Stimulated activated CD8-positive, alpha-beta memory T cell treated with anti-CD3 and anti-CD28 coated beads, Interleukin-4, amount 100 ng/mL, for 1 hour (primary cell): ENCODE measurements at places on chromosomes 4 and X.

GRCh38 chrX:32987142-32987541 lies 224.2 kb downstream of the DMD start:
- no peak for DNase-seq

DNA sequence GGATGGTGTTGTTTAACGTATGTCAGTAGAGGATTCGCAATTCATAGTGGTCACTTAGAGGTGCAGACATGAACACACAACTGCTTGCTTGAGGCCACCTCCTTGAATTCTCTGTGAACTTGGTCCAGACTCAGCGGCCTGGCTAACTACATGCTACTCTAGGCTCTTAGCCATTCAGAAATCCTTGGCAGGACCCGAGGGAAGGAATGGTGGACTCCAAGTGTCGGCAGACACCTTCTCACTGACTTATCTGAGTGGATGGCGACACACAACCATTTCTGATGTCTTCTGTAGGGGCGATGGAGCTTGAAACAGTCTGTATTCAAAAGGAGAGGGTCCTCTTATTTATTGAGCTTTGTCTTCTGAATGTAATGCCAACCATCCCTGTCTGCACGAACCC lies 24.4 kb downstream of the ADGRL3 start:
- DNase-seq = no peak

DNA sequence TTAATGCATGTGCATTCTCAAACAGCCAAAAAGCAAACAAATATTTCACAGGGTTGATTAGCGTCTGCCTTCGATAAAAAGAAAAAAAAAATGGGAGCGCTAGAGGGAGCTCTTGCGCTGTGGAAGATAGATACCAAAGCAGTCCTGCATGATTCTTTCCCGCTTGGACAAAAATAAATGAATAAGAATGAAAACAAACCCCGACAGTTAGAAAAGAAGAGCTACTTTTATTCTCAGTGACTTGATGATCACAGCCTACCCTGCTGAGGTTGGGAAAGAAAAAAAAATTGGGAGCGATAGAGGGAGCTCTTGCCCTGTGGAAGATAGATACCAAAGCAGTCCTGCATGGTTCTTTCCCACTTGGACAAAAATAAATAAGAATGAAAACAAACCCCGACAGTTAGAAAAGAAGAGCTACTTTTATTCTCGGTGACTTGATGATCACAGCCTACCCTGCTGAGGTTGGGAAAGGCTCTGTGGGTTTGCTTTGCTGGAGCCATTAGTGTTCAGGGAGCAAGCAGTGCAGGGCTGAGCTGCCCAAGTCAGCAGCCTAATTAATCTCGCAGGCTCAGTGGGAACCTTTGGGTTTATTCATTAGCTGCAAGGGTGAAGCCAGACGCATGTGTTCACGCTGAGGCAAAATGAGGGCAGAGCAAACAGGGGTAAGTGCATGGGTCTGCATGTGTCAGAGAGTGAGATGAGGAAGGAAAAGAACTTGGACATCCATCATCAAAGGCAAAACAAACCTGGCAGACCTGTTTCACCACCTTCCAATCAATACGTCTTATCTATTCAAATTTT lies 249.3 kb upstream of the PRKX start:
- no peak for DNase-seq

- DNase-seq = no peak
Measured at GRCh38 chr4:181939199-181939945, 303.8 kb upstream of the TENM3 start.

DNA sequence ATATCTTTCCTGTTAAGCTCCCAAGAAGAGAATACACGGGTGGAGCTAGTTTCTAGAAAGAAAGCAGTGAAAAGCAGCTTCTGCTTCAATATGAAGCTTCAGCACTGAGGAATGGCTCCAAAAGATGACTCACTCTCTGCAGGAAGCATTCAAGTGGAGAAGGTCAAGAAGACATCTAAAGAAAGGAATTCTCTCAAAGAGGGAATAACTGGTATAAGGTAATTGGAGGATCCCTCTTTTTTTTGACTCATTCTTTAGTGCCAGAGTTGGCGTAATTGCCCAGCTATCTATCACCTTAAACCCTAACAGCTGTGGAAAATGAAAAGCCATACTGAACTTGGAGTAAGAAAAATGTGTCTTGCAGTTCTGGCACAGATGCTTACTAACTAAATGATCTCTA lies 3.5 kb downstream of the EDA2R start:
- no peak for DNase-seq

GRCh38 chrX:44931441-44931973 lies 58.5 kb downstream of the KDM6A start:
- no peak for DNase-seq
